Right atrium auricular region (tissue), 2 donors: ENCODE measurements at places on chromosomes 16 and 17. TPM values are rescaled to one million over a fixed set of nuclear protein-coding genes. Genes with fewer than 3 reads are reported as not detected.
A peak's percentile ranks its signal among the peaks of the same experiment; 100 is the strongest.

GRCh38 chr16:47503936-47504335 is 42.8 kb downstream of the PHKB start:
- no peak for DNase-seq

- peak; percentile 94 for DNase-seq
Measured at GRCh38 chr17:8153525-8153956, 1.3 kb upstream of the PER1 start.

The CCDC154 gene
- total RNA-seq, result not detected

The TIGD7 gene
- total RNA-seq, result 5.0 TPM

The HSPB9 gene
- total RNA-seq, result not detected
